ENCODE measurements at places on chromosomes 7 and 10. TPM values are rescaled to one million over a fixed set of nuclear protein-coding genes. Genes with fewer than 3 reads are reported as not detected.

Gene CCNY
- 29.8 TPM for total RNA-seq

Gene SHTN1
- 9.4 TPM for total RNA-seq

Gene SEMA4G
- total RNA-seq, result 4.1 TPM

Gene KLHDC10
- total RNA-seq, result 16.2 TPM

Gene SPRN
- total RNA-seq, result not detected

- no peaks in the 10 kb centered on the region for H3K4me1 ChIP-seq
- no peak overlapping the region for H3K27ac ChIP-seq
- no peaks in the 10 kb centered on the region for H3K27me3 ChIP-seq
- DNase-seq, result no peak
- no peak overlapping the region for H3K4me3 ChIP-seq
- H3K36me3 ChIP-seq, result no peaks in the 10 kb centered on the region
These were observed 57.6 kb downstream of the MALSU1 start for GRCh38 chr7:23356726-23357125.

DNA sequence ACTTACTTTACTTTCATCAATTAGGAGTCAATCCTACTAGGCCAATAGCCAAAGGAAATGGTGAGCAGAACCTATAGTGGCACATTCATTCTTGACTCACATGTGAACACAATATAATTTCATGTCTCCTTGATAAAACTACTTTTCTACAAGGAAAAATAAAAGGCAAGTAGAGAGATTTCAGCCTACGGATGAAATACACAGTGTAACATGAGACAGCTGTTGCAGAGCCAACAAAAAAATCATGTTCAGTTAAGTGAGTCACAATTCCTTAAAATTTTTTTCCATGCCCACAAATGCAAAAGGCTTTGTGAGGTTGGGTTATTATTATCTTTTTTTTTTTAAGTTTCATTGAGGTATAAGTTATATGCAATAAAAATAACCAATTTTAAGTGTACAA is 54.8 kb downstream of the GPR141 start:
- H3K27ac ChIP-seq, result no peak overlapping the region
- no peak overlapping the region for H3K4me3 ChIP-seq
- no peaks in the 10 kb centered on the region for H3K27me3 ChIP-seq
- DNase-seq, result no peak
- H3K4me1 ChIP-seq, result no peaks in the 10 kb centered on the region

DNA sequence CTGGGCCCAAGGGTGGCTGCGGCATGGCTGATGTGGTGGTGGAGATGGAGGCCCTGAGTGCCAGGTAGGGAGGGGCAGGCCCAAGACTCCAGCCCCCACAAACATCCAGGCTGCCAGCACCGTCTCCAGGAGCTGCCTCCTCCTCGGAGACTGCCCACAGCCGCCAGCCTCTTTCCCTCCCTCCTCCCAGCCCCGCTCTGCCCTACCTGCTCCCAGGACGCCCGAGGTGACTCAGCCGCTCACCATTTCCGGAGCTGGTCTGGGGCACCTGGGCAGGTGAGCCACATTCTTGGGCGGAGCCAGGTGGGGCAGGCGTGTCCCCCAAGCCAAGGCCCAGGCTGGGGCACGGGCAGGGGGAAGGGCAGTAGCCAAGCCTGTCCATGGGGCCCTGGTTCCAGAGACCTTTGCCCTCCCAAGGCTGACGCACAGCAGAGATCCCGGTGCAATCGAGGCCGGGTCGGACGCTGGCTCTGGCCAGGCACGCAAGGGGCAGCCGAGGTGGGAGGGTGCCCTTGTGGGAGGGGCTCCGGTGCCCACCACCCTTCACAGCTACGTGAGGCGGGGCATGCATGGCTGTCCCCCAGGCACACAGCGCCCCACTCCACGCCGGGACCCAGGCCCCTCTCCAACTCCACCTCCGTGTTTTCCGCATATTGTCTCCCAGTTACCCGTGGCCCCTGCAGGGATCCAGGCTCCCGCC is 8.8 kb downstream of the ADAP1 start:
- H3K4me3 ChIP-seq, result peak overlapping the region; percentile 32
- no peak for DNase-seq
- H3K27ac ChIP-seq, result peak overlapping the region; percentile 86

GRCh38 chr10:3865565-3865964 is 80.6 kb upstream of the KLF6 start:
- no peaks in the 10 kb centered on the region for H3K36me3 ChIP-seq
- no peak for DNase-seq
- no peak overlapping the region for H3K4me3 ChIP-seq
- H3K27ac ChIP-seq, result no peak overlapping the region

- no peak for DNase-seq
- no peak overlapping the region for H3K27ac ChIP-seq
- peaks cover 34% of the 10 kb centered on the region for H3K27me3 ChIP-seq
- H3K4me1 ChIP-seq, result no peaks in the 10 kb centered on the region
- H3K4me3 ChIP-seq, result no peak overlapping the region
These were observed 630.0 kb upstream of the FOXK1 start for GRCh38 chr7:4052130-4052529.

GRCh38 chr7:20199015-20199737 is 18.0 kb downstream of the MACC1 start:
- DNase-seq, result no peak
- peak overlapping the region; percentile 46 for H3K27ac ChIP-seq
- no peaks in the 10 kb centered on the region for H3K36me3 ChIP-seq
- H3K27me3 ChIP-seq, result no peaks in the 10 kb centered on the region
- H3K4me3 ChIP-seq, result no peak overlapping the region
- no peaks in the 10 kb centered on the region for H3K4me1 ChIP-seq

DNA sequence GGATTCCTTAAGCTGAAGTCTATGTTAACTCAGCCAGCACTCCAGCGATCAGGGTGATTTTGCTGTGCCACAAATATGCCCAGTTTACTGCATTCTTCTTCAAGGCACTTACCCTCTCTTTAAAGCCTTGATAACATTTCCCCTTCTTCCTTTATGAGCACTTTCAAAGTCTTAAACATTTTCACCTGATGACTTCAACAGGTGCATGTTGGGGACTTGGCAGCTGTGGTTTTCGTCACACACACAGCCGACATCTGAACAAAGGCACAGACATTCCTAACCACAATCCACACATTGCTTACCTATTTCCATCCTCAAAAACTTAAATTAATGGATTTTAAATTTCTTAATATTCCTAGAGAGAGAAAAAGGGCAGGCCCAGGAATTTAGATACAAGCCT is 331.5 kb downstream of the CRPPA start:
- H3K36me3 ChIP-seq, result no peaks in the 10 kb centered on the region
- no peak overlapping the region for H3K4me3 ChIP-seq
- no peaks in the 10 kb centered on the region for H3K4me1 ChIP-seq
- no peak overlapping the region for H3K27ac ChIP-seq

- no peak for DNase-seq
- H3K36me3 ChIP-seq, result no peaks in the 10 kb centered on the region
- H3K4me3 ChIP-seq, result no peak overlapping the region
These were observed 99.8 kb downstream of the TES start for GRCh38 chr7:116310141-116310540.

DNA sequence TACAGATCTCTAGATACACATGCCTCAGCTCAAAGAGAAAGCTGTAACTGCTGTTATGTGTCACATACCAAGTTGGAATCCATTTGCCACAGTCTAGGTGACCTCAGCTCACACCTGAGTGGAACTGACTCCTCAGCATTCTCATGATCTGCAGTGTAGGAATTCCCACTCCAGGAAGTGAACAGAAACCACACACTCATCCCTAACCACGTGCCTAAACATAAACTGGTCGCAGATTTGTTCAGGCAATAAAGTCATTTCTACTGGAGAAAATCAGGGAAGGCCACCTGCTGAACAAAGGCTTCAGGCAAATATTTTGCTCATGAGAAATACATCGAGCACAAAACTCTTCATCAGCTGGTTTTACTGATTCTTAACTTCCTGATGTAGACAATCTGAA is 23.0 kb upstream of the ZMYND11 start:
- DNase-seq, result no peak
- H3K4me3 ChIP-seq, result no peak overlapping the region
- H3K27me3 ChIP-seq, result no peaks in the 10 kb centered on the region

- no peaks in the 10 kb centered on the region for H3K36me3 ChIP-seq
- DNase-seq, result peak; percentile 94
- no peaks in the 10 kb centered on the region for H3K27me3 ChIP-seq
These were observed at the start of gene ZNF789 for GRCh38 chr7:99472561-99473314. Gene ZNF789 (plus strand): TSS chr7:99472890. CDS start chr7:99476457, 3,567 bp downstream.

GRCh38 chr7:141646826-141647480 is 55.0 kb downstream of the DENND11 start:
- H3K27me3 ChIP-seq, result no peaks in the 10 kb centered on the region
- H3K27ac ChIP-seq, result no peak overlapping the region
- H3K36me3 ChIP-seq, result no peaks in the 10 kb centered on the region
- no peak overlapping the region for H3K4me3 ChIP-seq

Measured in esophagus squamous epithelium (tissue), 5 donors.